ENCODE measurements at places on chromosomes 5 and 9.

GRCh38 chr5:10745133-10745532 is 15.9 kb downstream of the DAP start:
- DNase-seq = no peak

DNA sequence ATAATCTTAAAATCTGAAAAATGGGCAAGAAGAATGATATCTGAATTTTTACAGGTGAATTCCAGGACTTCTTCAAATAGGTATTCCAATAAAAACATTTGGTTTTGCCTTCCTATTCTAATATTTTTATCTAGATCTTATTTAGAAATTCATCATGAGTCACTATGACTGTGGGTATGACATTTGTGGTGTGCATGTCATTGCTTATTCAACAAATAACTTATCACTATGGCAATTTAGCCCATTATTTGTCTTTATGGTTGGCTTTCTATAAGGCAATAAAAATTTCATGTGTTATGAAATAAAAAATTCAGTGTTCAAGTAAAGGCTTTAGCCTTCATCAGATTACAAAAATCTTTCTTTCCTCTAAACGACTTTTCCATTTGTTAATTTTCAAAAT is 1139.6 kb upstream of the NUDT12 start:
- no peak for DNase-seq

- DNase-seq = no peak
These were observed 9.1 kb upstream of the LRRC70 start for GRCh38 chr5:62569470-62569869.

DNA sequence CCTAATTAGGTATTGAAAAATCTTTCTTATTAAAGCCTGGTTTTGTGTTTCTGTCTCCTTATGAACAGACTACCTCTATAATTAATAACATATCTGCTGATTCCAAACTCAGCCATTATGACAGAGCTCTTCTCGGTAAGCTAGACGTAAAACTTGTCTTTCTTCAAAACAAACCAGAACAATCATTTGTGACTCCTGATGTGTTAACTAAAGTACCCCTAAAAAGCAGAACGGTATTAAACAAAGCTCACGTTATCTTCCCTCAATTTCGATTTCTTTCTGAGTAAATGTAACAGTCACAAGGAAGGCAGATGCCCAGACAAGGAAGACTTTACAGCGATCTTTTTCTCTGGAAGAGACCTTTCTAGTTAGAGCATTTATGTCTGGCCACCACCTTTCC is 1.8 kb downstream of the SEMA5A start:
- DNase-seq = peak; percentile 58

DNA sequence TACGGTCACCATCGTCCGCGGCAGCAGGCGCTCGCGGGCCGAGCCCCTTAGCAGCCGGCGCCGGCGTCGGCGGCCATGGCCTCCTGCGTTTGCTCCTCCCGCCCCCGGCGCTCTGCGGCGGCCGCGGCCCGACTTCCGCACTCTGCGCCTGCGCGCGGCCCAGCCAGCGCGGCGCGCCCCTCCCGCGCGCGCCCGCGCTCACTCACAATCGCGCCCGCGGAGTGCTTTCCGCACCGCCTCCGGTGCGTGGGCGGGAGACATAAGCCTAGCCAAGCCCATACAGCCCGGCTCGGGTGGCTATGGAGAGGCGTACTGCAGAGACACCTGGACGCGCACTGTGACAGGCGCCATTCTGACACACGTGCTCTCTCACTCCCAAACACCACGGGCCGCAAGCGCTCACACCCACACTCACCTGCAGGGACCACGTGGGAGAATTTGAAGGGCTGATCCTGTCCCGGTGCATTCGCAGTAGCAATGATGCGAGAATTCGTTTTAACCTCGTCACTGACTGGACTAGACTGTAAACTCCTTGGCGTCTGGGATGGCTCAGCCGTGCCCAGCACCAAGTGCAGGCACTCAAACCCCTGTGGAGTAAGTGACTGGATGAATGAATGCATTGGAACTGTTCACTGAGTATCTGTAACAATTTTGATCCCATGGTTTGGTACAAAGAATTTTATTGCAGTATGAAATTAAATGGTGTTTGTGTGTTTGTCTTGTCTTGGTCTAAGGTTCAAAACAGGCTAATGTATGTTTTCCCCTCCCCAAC is at the start of gene RNF145:
RNF145 (minus strand) TSS at position 116 of the 772 bp plus-strand sequence. CDS start 5,936 bp downstream, outside the sequence.
- DNase-seq = peak; percentile 97

Data from adipocyte (in vitro differentiated cells).